ENCODE measurements at places on chromosomes 11 and 22.

GRCh38 chr11:60900673-60901404 lies 5.5 kb downstream of the PRPF19 start:
- no peak for DNase-seq

GRCh38 chr11:1922481-1923081 lies 3.1 kb downstream of the TNNT3 start:
- no peak for DNase-seq

DNA sequence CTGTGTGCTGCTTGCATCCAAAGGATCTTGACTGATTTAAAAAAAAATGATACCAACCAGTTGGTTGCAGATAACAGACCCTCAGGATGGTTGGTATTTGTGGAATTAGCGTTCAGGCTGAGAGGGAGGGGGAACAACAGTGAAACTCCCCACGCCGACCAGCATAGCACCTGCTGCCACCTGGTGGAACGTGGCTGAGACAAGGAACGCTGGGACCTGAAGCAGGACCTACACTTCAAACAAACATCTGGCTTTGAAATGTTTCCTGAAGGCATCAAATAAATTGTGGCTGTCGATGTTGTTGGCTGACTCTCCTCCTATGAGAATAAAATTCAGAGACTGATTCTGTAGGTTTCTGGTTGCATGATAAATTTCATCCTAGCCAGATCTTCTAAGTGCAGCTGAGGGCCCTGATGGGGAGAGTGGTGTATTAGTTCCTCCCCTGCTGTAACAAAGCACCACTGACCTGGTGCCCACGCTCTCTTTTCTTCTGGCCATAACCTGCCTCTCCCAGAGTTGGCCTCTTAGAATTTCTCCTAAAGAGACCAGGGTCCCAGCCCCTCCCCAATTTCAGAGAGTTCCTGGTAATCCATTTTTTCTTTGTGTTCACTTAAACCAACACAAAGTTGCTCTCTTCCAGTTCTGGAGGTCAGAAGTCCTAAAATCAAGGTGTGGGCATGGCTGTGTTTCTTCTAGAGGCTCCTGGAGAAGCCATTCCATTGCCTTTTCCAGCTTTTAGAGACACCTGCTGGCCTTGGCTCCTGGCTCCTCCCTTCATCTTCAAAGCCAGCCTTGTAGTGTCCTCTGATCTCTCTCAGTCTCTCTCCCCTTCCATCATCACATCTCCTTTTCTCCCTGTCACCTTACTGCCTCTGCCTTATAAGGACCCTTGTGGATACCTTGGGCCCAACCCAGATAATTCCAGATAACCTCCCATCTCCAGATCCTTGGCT lies 17.3 kb downstream of the APOL2 start:
- peak; percentile 29 for DNase-seq

GRCh38 chr11:95680169-95680929 lies 109.2 kb downstream of the FAM76B start:
- DNase-seq, result no peak

- DNase-seq, result no peak
Observed at GRCh38 chr11:398826-399225, 4.8 kb downstream of the PKP3 start.

GRCh38 chr11:65180877-65181568 lies 705 bp upstream of the CAPN1 start:
- peak; percentile 42 for DNase-seq

DNA sequence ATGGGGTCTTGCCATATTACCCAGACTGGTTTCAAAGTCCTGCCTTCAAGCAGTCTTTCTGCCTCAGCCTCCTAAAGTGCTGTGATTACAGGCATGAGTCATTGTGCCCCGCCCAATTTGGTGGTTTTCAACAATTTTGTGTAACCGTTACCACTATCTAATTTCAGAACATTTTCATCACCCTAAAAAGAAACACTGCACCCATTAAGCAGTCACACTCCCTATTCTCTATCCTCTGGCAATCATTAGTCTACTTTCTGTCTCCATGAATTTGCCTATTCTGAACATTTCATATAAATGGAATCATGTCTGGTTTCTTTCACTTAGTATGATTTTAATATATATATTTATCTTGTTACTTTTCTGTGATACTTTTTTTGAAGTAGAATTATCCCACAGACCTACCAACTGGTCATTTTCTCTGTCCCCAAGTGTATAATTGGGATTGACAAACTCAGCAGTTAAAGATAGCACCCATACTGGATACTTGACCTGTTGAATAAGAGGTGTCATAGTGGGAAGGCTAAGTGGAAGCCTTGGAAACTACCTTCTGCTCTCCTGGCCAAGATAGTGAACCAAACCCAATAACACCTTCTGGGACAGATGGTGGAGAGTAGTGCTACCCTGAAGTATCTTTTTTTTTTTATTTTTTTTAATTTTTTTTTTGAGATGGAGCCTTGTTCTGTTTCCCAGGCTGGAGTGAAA lies 64.8 kb downstream of the STIM1 start:
- DNase-seq, result no peak

- no peak for DNase-seq
Observed at GRCh38 chr11:65973439-65974110, 12.0 kb downstream of the SART1 start.

DNA sequence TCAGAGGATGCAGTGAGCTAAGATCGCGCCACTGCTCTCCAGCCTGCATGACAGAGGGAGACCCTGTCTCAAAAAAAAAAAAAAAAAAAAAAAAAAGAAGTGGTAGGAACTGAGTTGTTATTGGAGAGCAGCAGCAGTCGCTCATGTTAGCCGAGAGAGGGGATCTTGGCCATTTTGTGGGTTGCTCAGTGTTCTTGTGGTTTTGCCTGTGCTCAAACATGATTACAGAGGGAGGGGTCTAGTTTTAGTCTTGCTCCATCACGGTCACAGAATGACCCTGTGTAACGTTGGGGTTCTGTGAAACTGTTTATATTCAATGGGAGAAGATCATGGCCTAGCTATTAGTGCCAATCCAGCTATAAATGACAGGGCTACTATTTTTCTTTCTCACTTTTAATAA lies 1.9 kb downstream of the DPAGT1 start:
- no peak for DNase-seq

GRCh38 chr11:129705933-129706332 lies 109.7 kb upstream of the TMEM45B start:
- DNase-seq, result no peak

GRCh38 chr22:26592421-26592891 lies 2.5 kb upstream of the TPST2 start:
- peak; percentile 48 for DNase-seq

DNA sequence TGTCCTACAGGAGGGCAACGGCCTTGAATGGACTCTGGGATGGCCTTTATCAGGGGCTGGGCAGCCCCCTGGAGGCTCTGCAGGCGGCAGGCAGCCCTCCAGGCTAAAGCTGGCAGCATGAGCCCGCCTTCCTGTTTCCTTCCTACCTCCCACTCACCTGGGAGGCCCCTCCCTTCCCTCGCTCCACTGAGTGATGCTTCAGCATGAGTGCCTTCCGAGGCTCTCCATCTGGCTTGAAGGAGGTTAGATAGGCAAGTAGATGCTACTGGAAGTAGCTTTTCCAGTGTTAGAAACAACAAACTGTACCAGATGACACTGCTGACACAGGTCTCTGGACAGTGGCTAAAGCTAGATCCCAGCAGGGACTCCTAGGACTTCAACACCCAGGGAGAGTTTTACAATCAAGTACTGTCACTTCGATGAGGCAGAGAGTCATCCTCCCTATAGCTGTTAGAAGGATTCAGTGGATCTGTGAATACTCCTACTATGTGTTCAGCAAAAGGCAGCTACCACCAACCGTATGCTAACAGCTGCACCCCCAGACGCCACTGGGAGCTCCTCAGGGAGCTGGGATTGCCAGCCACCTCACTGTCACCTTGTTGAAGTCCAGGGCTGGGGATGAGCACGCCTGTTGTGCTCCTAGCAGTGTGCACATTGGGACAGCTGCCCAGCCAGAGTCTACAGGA lies 4.1 kb upstream of the SLC25A1 start:
- no peak for DNase-seq

- no peak for DNase-seq
Observed at GRCh38 chr11:86365546-86365945, 9.1 kb upstream of the CCDC81 start.

- no peak for DNase-seq
Observed at GRCh38 chr11:36268337-36268985, 20.8 kb downstream of the COMMD9 start.
